ENCODE measurements at places on chromosomes 1 and 21. TPM values are rescaled to one million over a fixed set of nuclear protein-coding genes. Genes with fewer than 3 reads are reported as not detected.

TNFRSF9 gene
- 0.16 TPM for total RNA-seq

SPATA45 gene
- not detected for total RNA-seq

PPFIA4 gene
- total RNA-seq: 1.0 TPM

DCDC2B gene
- total RNA-seq: not detected

CATSPERE gene
- 0.64 TPM for total RNA-seq

ERG gene
- total RNA-seq: 5.1 TPM

All from esophagus mucosa (tissue), 1 donor.